ENCODE measurements at places on chromosomes 5 and 9.

- no peak for DNase-seq
Observed at GRCh38 chr5:6744841-6745705, 31.8 kb downstream of the TENT4A start.

DNA sequence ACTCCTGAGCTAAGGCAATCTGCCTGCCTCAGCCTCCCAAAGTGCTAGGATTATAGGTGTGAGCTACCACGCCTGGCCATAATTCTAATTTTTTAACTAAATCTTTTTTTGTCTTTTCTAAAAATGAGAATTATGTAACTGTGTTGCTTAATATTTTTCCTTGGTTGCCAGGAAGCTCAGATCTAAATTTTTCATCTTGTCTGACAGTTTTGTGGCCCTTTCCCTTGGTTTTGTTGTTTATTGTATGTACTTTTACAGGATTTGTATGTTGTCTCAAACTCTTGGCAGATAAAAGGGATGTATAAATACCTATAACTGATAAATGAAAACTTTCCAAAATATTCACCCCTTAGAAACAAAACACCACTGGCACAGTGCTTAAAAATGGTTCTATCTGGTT, 88.2 kb upstream of the KLF9 start:
- no peak for DNase-seq

- DNase-seq: no peak
Observed at GRCh38 chr9:137146527-137146918, 7.6 kb downstream of the GRIN1 start.

DNA sequence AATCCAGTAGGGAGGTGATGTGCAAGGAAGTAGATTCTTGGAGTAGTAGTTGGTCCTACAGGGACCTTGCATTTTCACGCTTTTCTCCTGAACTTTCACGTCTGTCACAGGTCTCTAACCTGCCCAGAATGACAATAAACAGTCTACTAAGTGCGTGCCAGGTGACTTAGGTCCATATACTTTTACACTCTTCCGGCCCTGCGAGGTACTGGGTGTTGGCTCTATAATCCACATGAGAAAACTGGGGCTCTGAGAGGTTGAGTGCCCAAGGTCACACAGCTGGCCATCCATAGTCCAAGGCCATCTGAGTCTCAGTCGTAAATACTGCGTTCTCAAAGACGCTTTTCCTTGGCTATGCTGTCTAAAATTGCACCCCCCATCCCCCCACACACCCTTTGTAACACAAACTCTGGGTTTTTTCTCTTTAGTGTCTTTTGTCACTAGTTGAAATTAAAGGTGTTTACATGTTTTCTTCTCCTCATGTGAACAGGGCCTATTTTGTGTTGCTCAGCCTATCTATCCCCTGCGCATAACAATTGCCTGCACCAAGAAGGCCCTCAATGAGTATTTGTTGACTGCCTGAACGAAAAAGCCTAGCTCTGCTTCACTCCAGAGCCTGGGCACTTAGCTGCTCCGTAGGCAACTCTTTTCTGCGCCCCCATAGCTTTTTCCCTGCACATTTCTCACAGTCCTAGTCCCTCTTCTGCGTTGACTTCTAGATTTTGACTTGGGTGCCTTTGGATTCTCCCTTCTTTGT, 943 bp downstream of the SFXN1 start:
- DNase-seq: no peak

- DNase-seq: no peak
Observed at GRCh38 chr9:19631181-19631580, 157.7 kb downstream of the SLC24A2 start.

DNA sequence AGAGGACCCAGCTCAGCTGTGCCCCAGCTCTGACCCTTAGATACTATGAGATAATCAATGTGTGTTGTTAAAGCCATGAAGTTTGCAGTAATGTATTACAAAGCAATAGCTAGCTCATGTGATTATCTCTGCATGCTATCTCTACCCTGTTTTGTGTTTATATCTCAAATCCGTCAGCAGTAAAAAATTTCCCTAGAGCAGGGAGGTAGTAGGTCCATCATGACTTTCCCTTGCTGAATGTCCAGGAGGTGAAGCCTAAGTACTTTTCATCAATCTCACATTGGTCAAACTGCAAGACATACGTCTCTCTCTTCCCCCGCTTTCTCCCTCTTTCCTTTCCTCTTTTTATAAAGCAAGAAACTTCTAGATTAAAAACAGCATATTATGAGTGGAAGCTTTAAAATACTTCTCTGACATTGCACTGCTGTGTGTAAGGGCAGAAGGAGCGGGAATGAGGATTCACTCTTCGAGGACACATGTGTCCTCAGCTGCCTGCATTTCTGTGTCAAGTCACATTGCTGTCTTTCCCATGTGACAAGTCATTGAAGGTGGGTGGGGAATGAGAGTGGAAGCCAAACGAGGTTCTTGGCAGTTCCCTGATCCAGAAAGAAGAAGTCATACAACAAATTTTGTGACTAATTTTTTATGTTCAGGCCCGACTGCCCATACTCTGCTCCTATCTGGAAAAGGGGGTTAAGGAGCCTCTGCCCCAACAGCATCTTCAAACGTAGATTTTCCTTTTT, 93.1 kb upstream of the RETREG1 start:
- no peak for DNase-seq

DNA sequence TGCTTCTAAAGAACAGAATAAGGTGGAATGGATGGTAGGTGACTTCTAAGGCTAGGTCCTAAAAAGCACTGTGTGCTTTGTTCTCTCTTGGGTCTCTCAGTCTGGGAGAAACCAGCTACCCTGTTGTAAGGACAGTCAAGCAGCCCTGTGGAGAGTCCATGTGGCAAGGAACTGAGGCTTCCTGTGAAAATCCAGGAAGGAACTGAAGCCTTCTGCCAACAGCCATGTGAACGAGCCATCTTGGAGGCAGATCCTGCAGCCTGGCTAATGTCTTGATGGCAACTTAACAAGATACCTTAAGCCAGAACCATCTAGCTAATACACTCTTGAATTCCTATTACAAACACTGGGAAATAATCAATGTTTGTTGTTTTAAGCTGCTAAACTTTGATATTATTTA, 100.1 kb upstream of the PCA3 start:
- no peak for DNase-seq

DNA sequence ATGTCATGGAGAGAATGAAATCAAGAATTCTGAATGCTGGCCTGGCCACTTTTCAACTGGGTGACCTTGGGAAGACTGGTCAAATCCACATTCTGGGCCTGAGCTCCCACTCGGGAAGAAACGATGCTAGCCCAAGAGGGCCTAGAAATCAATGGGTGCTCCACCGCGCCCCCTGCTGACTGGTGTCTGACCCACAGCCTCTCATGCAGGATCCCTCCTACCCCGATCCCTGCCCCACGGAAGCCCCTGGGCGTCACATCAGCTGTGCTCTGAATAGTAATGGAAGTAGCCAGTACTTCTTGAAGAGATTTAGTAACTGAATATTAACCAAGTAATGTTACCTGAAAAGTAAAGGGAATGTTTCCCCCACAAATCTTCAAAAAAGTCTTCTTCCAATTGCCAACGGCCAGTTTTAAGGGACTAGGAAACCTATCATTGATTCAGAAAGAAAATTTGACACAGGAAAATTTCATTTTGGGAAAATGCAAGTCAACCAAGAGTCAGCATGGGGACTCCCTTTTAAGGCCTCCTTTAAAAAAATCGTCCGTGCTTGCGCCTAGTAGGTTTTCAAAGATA, 43.9 kb downstream of the CRB2 start:
- DNase-seq: peak; percentile 61

- peak; percentile 66 for DNase-seq
Observed at GRCh38 chr9:120708526-120709224, 5.6 kb downstream of the MEGF9 start.

DNA sequence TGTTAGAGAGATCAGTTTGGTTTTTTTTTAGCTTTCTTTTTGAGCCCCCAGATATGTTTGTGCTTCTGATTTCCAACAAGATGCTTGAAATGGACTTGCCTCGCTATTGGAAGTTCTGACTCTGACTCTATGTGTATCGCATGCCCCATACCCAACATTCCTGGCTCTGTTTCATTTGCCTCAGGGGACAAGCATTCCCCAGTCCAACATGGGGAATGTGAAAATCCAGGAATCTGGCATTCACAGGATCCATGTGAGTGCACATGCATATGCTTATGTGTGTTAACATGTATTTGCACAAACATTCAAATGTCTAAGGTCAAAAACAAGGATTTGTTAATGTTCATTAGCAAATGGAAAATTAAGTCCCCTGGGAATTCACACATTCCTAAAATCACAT, 233.9 kb downstream of the TLR4 start:
- DNase-seq: no peak

GRCh38 chr5:137822158-137822764, 45.4 kb upstream of the MYOT start:
- peak; percentile 49 for DNase-seq

GRCh38 chr5:40089269-40089668, 590.4 kb upstream of the PTGER4 start:
- no peak for DNase-seq

GRCh38 chr5:72183101-72183520, 75.8 kb downstream of the MAP1B start:
- no peak for DNase-seq

- DNase-seq: no peak
Observed at GRCh38 chr9:15278091-15278687, 28.8 kb downstream of the TTC39B start.

GRCh38 chr9:91376239-91376638, 14.5 kb upstream of the AUH start:
- no peak for DNase-seq

GRCh38 chr9:14535161-14535955, 157.9 kb downstream of the ZDHHC21 start:
- no peak for DNase-seq

DNA sequence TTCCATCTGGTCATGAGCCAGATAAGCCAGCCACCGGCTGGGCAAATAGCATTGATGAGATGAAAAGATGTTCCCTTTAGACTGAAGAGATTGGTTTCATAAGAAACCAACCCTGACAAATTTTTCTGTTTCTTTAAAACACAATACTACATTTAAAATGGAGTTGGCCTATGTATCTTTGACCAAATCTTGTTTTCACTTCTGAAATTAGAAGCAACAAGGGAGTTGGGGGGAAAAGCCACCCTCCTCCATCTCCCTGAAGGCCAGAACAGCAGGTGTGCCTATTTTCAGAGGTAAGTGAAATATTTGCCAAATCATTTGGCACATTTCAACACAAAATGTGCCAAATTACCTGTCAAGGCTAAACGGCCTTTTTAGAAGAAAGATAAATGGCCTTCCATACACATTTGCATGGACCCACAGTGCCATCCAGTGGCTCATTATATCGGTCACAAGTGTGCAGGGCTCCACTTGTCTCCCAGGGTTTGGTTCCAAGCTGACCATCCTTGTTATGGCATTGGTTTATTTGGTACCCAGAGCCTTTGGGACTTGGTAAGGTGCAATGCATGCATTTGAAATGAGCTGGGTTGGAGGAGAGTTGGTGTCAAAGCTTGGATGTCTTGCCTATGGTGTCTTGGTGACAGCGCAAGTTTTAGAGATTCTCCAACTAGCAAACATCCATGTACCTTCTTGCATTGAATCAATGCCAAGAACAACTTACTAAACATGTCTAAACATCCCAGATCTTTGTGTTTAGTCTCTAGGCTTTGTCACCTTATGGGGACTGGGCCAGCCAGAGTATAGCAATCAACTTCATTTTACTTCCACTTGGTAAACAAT, 372.0 kb upstream of the KIF2A start:
- DNase-seq: peak; percentile 60

DNA sequence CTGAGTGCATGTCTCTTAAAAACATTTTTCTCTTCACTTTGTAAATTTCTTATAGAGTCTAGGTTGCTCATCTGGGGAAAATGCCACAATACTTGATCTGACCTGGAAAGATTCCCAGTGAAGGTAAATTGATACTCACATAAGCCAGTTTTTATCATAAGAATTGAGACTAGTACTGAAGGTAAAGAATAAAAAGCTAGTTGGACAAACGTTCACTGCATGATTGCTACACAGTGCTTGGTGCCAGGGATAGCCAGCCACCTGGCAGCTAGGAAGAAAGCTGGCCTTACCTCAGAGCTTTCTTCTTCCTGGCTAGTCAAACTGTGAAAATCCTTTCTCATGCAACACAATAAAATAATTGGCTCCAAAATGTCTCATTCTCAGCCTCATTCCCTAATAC, 77.1 kb downstream of the MUSK start:
- no peak for DNase-seq

DNA sequence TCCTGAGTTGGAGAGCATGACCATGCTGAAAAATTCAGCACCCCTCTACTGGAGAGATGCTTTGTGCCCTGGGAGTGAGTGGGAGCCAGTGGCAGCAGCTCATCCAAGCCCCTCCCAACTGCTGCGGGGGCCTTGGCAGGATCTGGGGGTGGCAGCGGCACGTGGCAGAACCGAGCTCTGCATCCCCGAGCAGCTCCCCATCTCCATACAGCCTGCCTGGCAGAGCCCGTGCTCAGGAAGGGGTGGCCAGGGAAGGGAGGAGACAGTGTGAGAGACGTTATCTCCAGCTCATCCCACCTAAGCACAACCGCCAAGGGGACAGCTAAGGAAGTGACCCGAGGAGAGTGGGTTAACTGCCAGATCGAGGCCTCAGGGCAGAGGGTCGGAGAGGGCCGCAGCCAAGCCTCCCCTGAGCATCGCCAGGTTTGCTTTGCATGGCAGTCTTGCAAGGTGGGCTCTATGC, 17.2 kb upstream of the DPM2 start:
- DNase-seq: no peak

- DNase-seq: no peak
Observed at GRCh38 chr5:123444016-123444415, 20.8 kb upstream of the CEP120 start.

- DNase-seq: peak; percentile 69
Observed at GRCh38 chr5:35136386-35136785, 88.6 kb upstream of the AGXT2 start.

Measured in AG20443 (cell line).